ENCODE measurements at places on chromosomes 5 and 9.

DNA sequence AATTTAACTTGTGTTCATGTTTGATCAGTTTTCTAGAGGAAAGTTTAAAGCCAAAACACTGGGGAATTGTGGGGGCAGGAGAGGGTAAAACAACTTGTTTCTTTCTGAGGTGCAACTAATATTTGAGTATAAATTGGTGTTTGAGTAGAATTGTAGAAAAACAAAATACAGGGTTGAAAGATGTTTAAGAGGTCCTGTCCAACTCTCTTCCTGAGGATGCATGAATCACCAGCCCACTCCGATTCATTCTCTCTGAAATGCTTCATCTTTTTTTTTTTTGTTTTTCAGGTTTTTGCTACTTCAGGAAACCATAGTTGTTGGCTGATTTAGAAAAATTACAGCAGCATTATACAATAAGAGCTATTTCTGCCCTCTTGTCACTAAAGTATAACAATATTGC is 42.4 kb upstream of the TMC1 start:
- no peak for DNase-seq

GRCh38 chr5:135887881-135888614 is 7.6 kb downstream of the IL9 start:
- no peak for DNase-seq

DNA sequence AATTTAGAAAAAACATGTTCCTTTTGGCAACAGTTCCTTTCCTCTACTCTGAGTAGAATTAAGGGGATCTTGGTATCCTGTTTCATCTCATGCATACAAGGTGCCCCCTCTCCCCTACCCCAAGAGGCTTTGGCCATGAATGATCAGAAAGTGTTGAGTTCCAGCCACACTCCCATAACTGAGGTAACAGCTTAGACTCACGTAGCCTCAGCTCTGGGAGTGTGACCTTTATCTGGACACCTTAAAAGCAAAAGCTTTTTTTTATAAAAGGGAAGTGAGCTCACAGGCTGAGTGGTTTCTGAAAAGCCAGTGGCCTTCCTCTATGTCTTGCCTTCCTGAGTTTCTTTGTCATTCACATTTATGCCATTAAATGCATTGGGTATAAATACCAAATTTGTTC is 900 bp upstream of the HAVCR2 start:
- peak; percentile 53 for DNase-seq

DNA sequence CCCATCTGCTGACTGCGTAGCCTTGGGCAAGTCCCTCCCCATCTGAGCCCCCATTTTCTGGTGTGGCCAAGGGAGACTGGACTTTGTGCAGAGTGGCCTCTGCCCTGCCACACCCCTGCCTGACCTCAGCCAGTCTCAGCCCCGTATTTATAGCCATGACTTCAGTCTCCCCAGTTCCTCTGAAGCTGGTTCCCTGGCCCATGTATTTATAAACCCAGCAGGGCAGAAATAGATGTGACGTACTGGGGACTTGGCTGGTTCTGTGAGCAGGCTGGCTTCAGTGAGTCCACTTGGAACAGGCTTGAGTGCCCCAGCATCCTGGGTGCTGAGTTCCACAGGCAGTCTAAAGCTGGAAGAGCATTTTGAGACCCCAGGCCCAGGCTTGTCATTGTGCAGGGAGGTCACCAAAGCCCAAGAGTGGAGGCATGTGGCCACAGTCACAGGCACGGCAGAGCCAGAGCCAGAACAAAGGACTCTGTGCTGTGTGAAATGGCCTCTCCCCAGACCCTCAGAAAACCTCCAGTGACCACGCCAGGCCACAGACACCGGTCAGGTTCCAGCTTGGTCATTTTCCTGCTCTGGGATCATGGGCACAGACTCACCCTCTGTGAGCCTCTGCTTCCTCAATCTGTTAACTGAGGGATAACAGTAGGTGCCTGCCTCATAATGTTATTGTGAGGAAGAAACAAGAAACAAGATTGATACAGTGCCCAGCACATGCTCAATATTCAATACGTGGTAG is 30.4 kb upstream of the SYNPO start:
- no peak for DNase-seq

DNA sequence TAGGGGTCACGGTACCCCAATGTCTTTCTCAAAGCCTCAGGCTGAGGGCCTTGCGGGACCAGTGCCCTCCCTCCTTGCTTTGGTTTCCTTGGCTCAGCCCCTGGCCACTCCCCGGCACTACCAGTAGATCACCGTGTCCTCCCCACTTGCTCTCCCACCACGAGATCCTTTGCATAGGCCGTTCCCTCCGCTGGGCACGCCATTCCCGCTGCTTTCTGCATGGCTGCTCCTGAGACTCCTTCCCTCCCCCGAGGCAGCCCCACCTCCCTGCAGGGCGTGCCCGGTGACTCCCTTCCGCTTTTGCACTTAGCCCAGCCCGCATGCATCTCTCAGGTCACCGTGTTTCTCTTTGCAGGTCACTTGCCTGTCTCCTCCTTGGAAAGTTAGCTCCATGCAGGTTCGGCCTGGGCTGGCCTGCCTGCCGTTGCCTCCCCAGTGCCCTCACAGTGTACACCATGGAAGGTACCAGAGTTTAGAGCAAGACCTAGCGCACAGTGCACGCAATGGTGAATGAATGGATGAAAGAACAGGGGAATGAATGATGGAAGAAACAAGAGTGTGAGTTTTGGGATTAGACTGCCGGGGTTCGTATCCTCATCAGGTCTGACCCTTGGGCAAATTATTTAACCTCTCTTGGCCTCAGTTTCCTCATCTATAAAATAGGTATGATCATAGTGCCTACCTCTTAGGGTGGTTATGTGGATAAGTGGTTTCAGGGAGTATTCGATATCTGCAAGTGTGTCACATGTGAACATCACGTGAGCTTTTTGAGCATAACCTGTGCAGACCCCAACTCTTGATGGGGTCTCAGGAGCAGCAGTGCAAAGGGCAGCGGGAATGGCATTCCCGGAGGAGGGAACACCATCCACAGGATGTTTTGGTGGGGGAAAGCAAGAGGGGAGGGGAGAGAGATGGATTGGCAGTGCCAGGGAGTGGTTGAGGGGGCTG is 214.3 kb downstream of the C9orf50 start:
- DNase-seq: no peak

- no peak for DNase-seq
Measured at GRCh38 chr9:124688238-124688904, 82.7 kb downstream of the NR6A1 start.

- DNase-seq: no peak
Measured at GRCh38 chr9:29822458-29822857, 2249.2 kb upstream of the C9orf72 start.

DNA sequence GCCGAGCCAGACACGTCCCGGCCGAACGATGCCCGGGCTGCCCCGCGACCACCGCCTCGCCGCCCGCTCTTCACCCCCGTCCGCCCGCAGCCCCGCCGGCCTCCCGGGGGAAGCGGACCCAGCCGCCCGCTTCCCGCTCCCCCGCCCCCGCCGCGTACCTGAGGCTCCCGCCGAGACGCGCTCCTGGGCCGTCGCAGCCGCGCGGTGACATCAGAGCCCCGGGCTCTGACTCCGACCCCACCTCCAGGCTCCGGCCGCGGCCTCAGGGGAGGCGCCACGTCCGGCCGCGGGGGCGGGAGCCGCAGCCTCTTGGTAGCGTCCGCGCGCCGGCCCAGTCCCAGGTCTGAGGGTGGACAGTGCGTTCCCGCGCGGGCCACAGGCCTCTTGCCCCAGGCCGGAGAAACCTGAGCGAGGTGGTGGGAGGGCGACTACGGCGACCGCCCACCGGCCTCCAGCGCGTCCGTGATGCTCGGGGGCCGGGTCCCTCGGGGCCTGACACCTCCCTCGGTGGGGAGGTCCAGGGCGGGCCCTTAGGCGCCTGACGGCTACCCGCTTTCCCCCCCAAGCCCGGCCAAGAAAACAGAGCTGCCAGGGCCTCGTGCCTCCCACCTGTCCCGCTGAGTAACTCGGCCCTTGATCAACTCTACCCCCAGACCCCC is at the start of gene SHROOM1:
Gene SHROOM1 (minus strand): TSS at position 212 of the 659 bp plus-strand sequence. CDS start 4,507 bp downstream, outside the sequence.
- no peak for DNase-seq

DNA sequence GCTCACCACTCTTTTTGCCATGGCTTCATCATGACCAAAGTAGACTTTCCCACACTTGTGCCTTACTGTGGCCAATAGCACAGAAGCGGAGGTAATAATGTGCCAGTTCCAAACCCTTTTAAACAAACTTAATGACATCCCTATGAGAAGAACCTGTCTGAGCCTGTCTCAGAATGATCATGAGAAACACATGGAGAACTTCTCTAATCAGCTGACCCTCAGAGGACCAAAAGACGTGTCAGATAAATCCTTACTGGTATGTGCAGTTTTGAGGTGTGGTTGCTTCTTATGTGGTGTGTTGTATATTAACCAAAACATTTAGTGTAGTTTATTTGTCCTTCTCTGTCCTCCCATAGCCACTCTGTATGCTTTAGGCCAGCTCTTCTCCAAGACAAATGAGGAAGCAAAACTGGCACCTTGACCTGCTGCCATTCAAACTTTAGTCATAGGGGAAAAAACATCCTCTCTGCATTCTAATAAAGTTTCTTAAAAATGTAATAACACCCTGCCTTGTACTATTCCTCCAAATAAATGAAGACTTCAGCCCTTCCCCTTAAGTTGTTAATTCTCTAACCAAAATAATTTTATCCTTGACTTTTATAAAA is 168.9 kb downstream of the MUSK start:
- no peak for DNase-seq

DNA sequence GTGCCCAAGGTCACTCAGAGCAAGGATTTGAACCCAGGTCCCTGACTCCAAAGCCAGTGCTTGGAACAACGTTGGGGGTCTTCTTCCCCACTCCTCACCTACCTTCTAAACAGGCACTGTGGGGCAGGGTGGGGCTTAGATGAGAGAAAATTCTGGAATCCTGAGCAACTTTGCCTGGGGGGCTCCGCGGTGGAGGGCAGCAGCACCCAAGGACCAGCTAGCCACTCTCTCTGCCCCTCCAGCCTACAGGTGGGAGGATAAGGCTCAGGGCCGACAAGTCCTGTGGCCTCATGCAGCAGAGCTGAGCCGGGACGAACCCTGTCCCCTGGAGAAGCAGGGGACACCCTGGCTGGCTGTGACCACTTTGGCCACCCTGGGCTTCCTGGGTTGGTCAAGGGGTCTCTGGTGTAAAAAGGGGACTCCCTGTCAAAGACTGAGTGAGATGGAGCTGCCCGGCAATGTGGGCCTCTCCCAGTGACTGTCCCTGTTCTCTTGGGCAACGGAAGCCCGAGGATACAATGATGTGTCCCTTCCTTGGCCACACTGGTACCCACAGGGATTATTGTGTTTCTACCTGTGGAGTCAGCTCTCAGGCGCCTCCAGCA is 26.5 kb downstream of the CEL start:
- no peak for DNase-seq

- DNase-seq: no peak
Measured at GRCh38 chr5:60056191-60056590, 162.7 kb upstream of the PDE4D start.

DNA sequence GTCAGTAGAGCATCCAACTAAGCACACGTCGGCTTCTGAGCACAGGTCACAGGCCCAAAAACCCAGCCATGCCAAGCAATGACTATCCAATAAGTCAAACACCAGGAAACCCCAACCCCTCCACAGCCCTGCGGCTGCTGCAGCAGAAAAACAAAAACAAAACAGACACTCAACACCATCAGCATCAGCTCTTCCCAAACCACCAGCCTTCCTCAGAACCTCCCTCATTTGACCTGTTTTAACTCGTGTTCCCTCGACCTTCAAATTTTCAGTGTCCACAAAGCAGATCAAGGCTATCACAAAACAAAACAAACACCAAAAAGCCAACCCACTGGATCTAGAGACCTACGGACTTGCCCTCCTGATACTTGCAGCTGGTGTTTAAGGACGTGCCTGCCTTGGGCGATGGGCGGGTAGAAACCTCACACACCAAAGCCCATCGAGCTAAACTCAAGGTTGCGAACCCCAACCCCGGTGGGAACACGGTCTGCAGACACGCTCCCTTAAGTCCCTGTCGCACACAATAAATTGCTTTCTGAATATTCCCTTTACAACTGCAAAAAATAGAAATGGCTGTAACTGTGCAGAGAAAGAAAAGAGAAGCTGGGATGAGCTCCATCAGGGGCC is 247.1 kb upstream of the ANKRD55 start:
- peak; percentile 63 for DNase-seq

- no peak for DNase-seq
Measured at GRCh38 chr5:72472666-72473422, 34.4 kb downstream of the ZNF366 start.

- DNase-seq: no peak
Measured at GRCh38 chr5:141646026-141646425, 5.2 kb downstream of the FCHSD1 start.

DNA sequence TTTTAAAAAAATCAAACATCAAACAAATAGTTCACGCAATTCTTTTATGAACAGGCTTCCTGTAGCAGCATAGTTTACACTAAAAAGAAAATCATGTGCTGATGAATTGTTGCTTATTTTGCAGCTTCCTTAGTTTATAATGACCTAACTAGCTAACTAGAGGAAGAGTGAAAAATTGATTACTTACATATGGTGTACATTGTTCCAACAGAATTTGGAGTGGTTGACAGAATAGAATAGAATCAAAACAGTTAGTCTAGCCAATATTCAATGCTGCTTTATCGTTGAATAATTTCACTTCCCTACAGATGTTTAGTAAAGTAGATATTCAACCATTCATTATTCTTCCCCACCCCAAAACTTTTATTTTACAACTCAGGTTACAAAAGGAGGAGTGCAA is 4.2 kb downstream of the NMUR2 start:
- DNase-seq: no peak

GRCh38 chr5:69007726-69008368 is 86.0 kb upstream of the SLC30A5 start:
- peak; percentile 76 for DNase-seq

DNA sequence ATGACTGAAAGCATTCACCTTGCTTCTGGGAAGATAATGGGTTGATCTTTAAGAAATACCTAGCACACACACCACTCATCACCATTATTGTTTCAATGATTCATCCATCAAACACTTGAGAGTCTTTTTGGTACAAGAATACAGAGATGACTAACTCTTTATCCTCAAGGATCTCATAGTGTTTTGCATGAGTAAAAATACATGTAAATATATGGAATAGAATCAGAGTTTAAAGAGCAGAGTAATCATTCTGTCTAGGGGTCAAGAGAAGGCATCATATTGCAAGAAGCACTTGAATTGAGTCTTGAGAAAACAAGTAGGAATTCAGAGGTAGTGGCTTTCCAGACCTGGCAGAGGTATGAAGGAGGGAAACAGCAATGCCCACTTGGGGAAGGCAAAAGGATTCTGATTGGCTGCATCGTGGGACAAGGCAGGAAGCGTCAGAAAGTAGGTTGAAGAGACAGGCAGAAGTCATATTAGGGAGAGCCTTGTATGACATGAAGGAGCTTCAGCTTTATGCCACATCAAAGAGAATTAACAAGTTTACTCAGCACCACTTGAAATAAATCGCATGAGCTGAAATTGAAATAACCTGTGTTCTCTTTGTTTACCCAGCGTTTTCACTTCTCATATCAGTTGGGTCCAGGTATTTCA is 542.5 kb downstream of the TLE1 start:
- DNase-seq: no peak

DNA sequence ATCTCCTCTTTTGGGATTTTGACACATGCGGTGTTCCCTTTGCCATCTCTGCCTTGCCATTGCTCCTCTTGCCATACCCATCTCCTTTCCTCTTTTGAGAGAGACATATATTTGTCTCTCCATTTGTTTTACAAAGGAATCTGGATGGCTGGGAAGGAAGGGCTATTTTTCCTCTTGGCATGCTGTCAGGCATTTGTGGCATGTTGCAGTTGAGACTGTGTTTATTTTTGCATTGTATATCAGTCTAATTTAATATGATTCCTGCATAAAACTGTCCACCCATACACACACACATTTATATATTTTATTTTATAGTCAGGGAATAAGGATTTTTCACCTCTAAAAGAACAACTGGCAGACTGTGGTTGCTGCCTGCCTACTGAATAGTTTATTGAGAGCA is 1105.8 kb upstream of the SEMA6A start:
- no peak for DNase-seq
